ENCODE measurements at places on chromosomes 6 and 20. TPM values are rescaled to one million over a fixed set of nuclear protein-coding genes. Genes with fewer than 3 reads are reported as not detected.

The MLIP gene
- not detected for polyA plus RNA-seq

The HCK gene
- polyA plus RNA-seq: not detected

The SKIC2 gene
- polyA plus RNA-seq: 40.5 TPM

The CTCFL gene
- 0.03 TPM for polyA plus RNA-seq

The CAGE1 gene
- polyA plus RNA-seq: not detected

The PSORS1C1 gene
- polyA plus RNA-seq: 3.0 TPM

The TCF15 gene
- polyA plus RNA-seq: not detected

The PHACTR3 gene
- not detected for polyA plus RNA-seq

The OR2J3 gene
- polyA plus RNA-seq: not detected

The ULBP2 gene
- 4.5 TPM for polyA plus RNA-seq

The NNAT gene
- not detected for polyA plus RNA-seq

The NT5E gene
- polyA plus RNA-seq: 18.9 TPM

The TAB2 gene
- polyA plus RNA-seq: 23.1 TPM

The NFKBIL1 gene
- 7.6 TPM for polyA plus RNA-seq

The RHAG gene
- not detected for polyA plus RNA-seq

The SDHAF4 gene
- polyA plus RNA-seq: 8.5 TPM

The VGLL2 gene
- not detected for polyA plus RNA-seq

The TPBG gene
- polyA plus RNA-seq: 33.2 TPM

The PRDM13 gene
- polyA plus RNA-seq: 0.41 TPM

The SIGLEC1 gene
- polyA plus RNA-seq: not detected

The NHLRC1 gene
- polyA plus RNA-seq: 2.7 TPM

The HLA-DPA1 gene
- polyA plus RNA-seq: not detected

The VSX1 gene
- 1.2 TPM for polyA plus RNA-seq

The MROH8 gene
- 1.3 TPM for polyA plus RNA-seq

The AGPAT4 gene
- 1.9 TPM for polyA plus RNA-seq

The OVOL2 gene
- polyA plus RNA-seq: 0.07 TPM

The GDAP1L1 gene
- 0.13 TPM for polyA plus RNA-seq

The CLIC1 gene
- polyA plus RNA-seq: 251 TPM

The DOP1A gene
- polyA plus RNA-seq: 2.5 TPM

The ADGRF5 gene
- not detected for polyA plus RNA-seq

The SNX9 gene
- polyA plus RNA-seq: 13.0 TPM

The NELFE gene
- 72.4 TPM for polyA plus RNA-seq

The XKR7 gene
- not detected for polyA plus RNA-seq

The UBD gene
- 1.2 TPM for polyA plus RNA-seq

The PRPF6 gene
- polyA plus RNA-seq: 47.2 TPM

The SLC22A16 gene
- polyA plus RNA-seq: not detected

The UNC5CL gene
- polyA plus RNA-seq: 0.79 TPM
